ENCODE measurements at places on chromosomes 7 and 10.
A peak's percentile ranks its signal among the peaks of the same experiment; 100 is the strongest.

GRCh38 chr10:120931423-120931822, 80.3 kb downstream of the WDR11 start:
- no peak for DNase-seq

DNA sequence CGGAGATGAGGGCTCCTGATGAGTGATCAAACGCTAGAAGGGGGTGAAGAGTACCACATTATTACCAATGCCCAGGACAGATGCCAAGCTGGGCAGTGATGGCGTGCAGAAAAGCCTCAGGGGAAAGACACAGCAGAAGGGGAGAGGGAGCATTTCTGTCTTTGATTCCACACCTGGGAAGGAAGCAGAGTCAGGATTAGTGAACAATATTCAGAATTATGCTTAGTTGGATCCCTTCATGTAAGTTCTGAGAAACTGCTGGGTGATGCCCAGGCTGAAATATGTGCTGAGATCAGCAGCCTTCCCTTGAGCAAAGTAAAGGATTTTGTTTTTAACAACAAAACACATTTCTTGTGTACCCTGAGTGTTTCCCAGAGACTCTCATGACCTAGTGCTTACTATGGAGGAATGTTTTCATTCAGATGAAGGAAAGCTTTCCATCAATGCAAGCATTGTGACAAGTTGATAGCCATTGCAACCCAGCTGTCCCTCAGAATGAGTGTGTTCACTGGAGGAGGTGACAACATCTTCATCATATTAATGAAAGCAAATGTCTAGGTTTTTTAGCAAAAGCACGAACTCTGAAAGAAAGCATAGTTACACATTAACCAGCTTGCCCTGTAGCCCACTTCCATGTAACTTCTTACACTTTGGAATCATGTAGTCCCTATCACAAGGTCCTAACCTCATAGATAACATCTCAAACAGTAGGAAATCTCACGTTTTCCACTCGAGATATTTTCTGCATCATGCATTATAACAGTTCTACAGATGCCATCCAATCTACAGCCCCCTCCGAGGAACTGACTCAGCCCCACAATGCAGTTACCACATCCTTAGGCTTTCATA, 23.8 kb upstream of the AKR1C1 start:
- DNase-seq: no peak

GRCh38 chr10:35533565-35533964, 71.6 kb upstream of the GJD4 start:
- no peak for DNase-seq

DNA sequence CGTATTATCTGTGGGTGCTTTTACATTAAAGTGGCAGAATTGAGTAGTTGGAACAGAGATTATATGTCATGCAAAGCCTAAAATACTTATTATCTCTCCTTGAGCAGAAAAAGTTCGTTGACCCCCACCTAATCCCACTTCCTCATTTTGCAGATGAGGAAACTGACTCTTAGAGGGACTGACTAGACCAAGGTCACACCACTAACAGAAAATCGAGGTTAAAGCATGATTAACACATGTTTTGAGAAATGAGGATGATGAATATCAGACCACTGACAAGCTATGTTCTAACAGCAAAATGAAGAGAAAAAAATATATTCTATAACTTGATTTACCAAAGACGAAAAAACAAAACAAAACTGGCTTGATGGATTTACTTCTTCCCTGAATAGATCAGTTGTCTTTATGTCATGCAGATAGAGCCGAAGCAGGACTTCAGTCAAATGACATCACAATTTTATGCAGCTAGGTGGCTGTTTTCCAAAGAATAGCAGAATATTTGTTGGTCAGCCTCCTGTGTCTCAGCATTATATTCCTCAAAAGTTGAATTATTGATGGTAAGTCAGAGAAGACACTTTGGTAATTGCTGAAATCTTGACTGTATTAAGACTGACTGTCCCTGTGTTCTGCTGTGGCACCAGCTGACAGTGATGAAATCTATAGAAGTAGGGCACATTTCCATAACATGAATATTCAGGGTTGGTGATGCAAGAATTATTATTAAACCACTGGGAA, 24.2 kb upstream of the SMIM30 start:
- DNase-seq: no peak

DNA sequence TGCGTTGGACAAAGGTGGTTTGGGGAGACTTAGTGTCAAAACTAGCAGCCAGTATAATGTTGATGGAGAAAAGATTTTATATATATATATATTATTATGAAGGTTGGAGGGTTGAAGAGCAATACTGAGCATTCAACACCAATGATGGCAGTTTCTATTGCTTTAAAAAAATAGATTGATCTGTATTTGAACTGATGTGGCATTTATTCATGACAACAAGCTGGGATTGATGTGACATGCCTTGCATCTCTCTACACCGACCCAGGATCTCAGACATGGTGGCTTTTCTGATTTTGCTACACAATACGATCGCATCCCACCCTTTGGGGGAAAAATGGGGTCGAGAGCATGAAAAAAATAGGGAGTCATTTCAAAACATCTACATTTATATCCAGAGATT, 175.4 kb downstream of the POU6F2 start:
- DNase-seq: no peak

- no peak for DNase-seq
Observed at GRCh38 chr10:55141892-55142291, 340.9 kb upstream of the PCDH15 start.

DNA sequence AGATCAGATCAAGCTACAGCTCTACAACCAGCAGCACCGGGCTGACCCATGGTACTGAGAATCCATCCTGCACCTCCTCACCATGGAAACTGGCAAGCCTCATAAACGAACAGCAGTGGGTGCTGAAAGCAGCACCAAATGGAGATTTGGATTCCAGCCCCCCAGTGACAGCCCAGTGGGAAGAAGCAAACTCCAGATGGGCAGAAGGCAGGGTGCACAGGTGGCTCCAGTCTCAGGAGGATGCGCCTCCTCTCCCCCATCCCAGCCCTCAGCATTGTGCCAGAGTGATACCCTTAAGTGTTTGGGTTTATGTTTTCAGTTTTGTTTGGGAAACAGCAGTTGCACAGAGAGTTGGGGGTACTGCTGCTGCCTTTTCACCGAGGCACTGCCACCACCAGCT, 20.6 kb upstream of the SMO start:
- no peak for DNase-seq

DNA sequence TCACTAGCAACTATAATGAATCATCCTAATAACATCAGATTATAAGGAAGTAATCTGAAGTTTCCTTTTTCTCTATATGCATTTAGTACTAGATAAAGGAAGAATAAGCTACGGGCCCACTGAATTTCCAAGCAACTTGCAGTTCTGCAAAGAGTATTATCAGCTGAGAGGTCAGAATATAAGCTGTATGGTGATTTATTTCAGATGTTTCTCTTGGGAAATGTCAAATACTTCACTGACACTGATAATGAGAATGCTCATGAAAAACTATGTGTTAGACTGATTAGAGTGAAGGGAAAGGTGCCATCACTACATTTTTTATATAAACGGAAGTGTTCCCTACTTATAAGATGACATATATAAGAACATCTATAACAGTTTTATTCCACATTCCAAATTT, 251.2 kb upstream of the HGF start:
- no peak for DNase-seq

DNA sequence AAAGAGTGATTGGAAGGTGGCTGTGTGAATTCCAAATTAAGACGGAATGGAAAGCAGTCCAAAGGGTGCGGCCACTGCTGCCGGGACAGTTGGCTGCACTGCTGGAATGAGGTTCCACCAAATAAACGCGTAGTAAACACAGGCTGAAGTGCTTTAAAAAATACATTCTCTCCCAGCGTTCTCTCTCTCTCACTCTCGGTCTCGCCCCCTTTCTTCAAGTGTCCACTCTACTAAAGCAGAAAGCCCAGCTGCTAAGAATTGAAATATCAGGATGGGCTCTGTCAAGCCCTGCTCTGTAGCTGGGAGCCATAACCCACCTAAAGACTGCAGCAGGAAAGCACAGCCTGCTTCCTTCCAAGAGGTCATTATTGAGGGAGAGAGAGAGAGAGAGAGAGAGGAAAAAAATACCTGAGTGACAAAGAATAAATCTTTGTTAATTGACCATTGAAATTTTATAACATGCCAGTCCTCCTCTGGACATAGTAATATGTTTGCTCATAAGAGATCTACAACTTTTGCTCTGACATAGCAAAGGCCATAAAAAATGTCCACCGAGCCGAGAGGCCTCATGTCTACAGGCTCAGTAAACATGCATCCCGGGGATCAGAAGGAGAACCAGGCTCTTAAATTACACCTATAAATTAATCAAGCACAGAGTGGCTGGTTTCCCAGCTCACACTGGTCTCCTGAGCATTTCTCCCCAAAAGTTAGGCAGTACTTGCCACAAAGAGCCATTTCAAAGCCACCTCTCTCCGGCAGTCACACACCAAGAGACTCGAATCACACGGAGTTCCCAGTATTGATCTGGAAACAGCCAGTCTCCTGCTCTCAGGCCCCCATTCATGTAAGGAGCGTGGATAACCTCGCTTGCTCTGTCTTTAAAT, 72.8 kb downstream of the FGFR2 start:
- no peak for DNase-seq

DNA sequence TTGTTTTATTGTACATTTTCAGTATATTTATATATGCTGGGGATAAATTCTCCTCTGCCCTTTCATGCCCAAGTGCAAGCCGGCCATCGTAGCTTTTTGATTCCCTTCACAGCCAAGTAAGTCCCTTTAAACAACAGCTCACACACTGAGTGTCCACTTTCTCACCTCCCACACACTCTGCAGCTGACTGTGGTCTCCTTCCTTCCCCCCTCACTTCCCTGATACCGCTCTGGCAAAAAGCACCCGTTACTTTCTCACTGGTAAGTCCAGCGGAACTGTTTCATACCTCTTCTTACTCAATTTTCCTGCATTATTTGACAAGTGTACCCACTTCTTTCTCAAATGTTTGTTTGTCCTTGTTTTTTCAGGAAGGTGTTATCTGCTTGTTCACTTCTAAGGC, 35.2 kb downstream of the MGAM start:
- no peak for DNase-seq

- DNase-seq: peak; percentile 29
Observed at GRCh38 chr7:44990109-44991023, 9.6 kb upstream of the CCM2 start.

Measured in AG04450 (cell line).